ENCODE measurements at places on chromosomes 1 and 21.

GRCh38 chr1:209815490-209815889 is 9.5 kb upstream of the IRF6 start:
- no peak for DNase-seq

GRCh38 chr1:29579821-29580425 is 343.6 kb downstream of the PTPRU start:
- no peak for DNase-seq

GRCh38 chr1:21278860-21279845 is 11.1 kb downstream of the ECE1 start:
- DNase-seq: no peak

DNA sequence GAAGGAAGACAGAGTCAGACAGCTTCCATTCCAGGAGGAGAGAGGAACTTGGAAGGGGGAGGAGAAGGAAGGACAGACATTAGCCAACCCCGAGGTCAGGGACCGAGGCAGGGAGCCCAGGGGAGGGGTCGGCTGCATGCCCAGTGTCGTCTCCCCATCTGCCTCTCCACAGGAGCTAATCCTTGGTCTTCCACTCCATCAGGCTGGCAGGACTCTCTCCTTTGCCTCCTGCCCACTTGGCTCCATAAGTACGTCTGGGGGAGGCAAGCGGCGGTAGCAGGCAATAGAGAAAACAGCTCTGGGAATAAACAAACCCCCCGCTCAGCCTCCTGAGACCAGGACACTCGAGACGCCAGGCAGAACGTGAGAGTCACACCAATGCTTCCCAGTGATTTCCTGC is 71.3 kb downstream of the GRIK3 start:
- no peak for DNase-seq

- DNase-seq: no peak
Measured at GRCh38 chr1:206015071-206015470, 8.6 kb downstream of the CTSE start.

DNA sequence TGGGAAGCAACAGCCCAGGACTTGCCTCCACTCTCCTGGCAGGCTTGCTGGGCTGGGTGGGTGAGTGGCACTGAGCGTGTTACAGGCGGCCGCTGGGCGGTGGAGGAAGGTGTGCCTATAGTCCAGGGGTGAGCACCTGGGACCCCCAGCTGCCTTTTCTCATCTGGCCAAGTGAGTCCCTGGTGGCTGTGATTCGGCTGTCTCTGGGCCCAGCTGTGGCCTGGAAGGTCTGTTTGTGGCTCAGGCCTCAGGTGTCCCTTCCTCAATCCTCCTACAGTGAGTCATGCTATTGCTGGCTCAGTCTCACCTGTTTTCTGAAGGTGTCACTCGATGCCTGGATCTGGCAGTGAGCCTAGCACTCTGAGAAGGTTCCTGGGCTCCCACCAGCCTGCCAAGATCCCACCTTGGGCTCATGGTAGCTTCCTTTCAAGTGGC is 564.2 kb downstream of the PTPRU start:
- no peak for DNase-seq

GRCh38 chr1:97427371-97427770 is 493.5 kb downstream of the DPYD start:
- no peak for DNase-seq

GRCh38 chr1:60228041-60228491 is 154.5 kb upstream of the C1orf87 start:
- DNase-seq: no peak

DNA sequence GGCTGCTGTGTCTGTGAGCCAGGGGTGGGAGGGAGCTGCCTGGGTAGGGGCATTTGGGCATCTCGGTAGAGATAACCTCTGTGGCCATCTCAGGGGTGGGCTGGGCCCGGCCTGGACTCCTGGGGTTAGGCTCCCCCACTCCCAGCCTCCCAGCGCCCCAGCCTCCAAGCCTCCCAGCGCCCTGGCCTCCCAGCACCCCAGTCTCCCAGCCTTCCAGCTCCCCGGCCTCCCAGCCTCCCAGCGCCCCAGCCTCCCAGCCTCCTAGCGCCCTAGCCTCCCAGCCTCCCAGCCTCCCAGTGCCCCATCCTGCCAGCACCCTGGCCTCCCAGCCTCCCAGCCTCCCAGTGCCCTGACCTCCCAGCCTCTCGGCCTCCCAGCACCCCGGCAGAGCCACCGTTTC is 85.1 kb upstream of the TTC34 start:
- no peak for DNase-seq

- no peak for DNase-seq
Measured at GRCh38 chr1:65952696-65953095, 160.0 kb downstream of the PDE4B start.

DNA sequence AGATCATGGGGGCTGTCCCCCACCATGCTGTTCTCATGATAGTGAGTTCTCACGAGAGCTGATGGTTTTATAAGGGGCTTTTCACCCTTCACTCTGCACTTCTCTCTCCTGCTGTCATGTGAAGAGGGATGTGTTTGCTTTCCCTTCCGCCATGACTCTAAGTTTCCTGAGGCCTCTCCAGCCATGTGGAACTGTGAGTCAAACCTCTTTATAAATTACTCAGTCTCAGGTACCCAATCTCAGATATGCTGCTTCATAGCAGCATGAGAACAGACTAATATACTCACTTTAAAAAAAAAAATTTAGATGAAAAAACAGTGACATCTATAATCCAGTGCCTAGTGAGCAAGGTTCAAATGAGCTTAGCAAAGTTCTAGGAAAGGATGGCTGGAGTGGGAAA is 135.1 kb upstream of the RAB4A start:
- DNase-seq: no peak

- DNase-seq: no peak
Measured at GRCh38 chr1:99247199-99247598, 17.1 kb upstream of the PLPPR4 start.

DNA sequence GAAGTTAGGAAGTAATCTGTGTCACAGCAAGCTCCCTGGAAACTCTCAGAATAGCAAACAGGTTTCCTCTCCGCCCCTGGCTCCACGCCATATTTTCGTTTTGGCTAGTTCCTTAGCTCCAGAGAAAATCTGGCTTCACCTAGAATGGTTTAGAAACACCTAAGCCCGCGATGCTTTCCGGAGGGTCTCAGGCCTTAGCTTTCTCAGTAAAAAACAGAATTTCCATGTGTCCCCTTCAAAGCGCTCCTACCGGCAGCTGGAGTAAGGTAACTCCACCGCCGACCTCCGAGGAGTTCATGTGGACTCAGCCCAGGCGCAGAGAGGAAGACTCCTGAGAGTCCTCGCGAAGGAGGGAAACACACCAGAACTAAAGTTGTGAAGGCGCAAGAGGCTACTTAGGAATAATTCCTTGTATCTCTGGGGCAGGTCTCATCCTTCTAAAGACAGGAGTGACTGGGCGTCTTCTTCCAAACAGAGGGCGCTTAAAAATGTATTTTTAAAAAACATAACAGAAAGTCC is 406 bp downstream of the KIAA0040 start:
- peak; percentile 83 for DNase-seq

GRCh38 chr1:220962031-220962751 is 82.9 kb downstream of the HLX start:
- DNase-seq: no peak

- no peak for DNase-seq
Measured at GRCh38 chr1:82373710-82374109, 573.0 kb downstream of the ADGRL2 start.

GRCh38 chr1:160558660-160559380 is 20.5 kb downstream of the CD84 start:
- no peak for DNase-seq

GRCh38 chr1:62353853-62354252 is 34.6 kb upstream of the KANK4 start:
- no peak for DNase-seq
